ENCODE measurements at places on chromosomes 7 and 10.

GRCh38 chr7:138072726-138073125, 3.5 kb upstream of the AKR1D1 start:
- no peak for DNase-seq

DNA sequence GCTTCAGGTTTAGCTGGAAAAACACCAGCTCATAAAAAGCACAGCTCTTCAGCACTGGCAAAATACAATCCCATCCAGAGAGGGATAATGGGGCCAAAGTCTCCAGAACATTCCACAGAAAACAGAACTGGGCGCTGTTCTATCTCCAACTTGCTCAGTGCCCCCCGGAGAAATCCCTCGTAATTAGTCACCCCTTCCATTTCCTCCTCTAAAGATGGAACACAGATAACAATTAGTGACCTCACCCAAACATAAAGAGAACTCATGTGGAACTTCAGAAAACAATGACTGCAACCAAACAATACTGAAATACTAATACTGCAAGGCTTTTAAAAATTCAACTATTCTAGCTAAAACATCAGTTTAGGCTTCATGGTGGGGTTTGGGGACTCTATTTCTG, 46.3 kb downstream of the KIAA1549 start:
- DNase-seq = peak; percentile 81

DNA sequence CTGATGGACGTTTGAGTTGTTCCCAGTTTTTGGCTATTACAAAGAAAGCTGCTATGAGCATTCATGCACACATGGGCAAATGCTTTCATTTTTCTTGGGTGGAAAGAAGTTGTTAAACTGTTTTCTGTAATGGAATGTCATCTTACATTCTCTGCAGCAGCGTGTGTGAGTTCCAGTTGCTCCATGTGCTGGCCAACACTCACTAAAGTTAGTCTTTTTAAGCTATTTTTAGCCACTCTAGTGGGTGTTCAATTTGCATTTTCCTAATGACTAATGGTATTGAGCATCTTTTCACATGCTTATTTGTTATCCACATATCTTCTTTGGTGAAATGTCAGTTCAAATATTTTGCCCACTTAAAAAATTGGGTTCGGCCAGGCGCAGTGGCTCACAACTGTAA, 82.8 kb upstream of the COL13A1 start:
- DNase-seq = no peak

DNA sequence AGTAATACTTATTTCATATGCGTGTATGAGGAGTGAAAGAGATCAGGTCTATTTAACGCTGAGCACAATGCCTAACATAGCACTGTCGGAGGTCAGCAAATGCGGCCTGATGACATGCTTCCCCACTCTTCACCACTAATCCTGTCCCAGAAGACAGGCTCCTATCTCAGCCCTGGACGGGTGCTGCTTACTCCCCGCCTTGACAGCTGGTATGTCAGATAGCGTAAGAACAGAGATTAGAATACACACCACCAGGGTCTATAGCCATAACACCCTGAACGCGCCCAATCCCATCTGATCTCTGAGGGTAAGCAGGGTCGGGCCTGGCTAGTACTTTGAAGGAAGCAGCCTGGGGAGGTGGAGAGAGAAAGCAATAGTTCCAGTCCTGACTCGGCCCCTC, 32.3 kb upstream of the TM9SF3 start:
- DNase-seq = no peak

DNA sequence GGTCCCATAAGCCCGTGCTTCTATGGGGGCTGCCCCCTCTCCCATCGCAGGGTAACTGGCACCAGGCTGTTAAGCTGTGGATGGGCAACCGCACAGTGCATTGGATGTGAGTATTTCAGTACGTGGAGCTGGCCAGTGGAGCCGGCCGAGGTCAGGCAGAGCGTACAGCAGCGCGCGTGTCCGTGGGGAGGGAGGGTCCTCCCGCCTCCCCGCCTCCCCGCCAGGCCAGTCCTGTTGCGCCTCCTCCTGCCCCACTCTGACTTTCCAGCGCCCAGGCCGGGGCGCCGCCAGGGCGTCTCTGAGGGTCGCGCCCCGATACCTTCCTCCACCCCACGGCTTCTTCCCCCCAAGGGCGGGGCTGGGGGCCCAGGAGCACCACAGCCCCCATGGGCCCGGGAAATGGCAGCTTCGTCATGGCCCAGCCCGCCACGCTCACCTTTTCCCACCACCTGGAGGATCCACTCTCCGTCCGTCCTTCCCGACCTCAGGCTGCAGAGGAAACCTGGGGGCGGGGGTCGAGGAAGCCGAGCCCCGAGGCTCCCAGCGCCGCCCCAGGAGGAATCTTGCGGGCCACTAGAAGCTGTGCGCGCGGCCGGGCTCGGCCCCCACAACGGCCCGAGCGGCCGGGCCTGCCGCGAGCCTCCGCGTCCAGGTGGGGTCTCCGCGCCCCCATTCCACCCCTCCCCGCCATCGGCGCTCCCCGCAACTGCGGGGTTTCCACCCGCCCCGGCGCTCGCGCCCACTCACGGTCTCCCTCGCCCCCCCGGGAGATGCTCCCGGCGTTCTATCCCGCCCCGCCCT, 831 bp upstream of the PFKP start:
- no peak for DNase-seq

Data from dermis blood vessel endothelial cell (primary cell).